ENCODE measurements at places on chromosomes 12 and 14.

GRCh38 chr12:132354211-132354981 is 25.0 kb upstream of the GALNT9 start:
- DNase-seq, result no peak

GRCh38 chr12:31481415-31481814 is 109.5 kb downstream of the DENND5B start:
- no peak for DNase-seq

GRCh38 chr12:13440844-13441243 is 244.3 kb downstream of the EMP1 start:
- DNase-seq, result no peak

- DNase-seq, result no peak
These were observed 6.6 kb downstream of the RAP1B start for GRCh38 chr12:68617160-68617926.

DNA sequence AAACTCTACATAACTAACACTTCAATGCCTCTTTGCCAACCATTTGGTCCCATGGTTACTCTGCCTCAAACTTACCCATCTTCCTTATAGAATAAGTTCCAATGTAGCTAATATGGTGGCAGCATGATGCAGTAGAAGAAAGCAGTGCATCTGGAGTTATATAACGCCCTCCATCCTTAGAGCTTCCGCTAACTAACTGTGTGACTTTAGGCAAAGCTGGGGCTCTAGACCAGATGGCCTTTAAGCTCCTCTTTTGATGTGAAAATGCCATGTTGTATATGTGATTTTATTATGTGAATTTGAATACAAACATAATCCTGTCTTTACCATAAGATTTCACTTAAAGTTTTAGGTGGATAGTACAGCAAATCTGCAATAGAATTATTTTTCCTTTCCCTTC is 6.1 kb downstream of the ABCD2 start:
- no peak for DNase-seq

GRCh38 chr12:56079723-56080555 is at the start of gene ERBB3:
Gene ERBB3 (plus strand): TSS chr12:56080165. CDS start chr12:56080301, 136 bp downstream.
- DNase-seq, result peak; percentile 67

- DNase-seq, result no peak
These were observed 16.5 kb downstream of the VASH1 start for GRCh38 chr14:76777721-76778120.

DNA sequence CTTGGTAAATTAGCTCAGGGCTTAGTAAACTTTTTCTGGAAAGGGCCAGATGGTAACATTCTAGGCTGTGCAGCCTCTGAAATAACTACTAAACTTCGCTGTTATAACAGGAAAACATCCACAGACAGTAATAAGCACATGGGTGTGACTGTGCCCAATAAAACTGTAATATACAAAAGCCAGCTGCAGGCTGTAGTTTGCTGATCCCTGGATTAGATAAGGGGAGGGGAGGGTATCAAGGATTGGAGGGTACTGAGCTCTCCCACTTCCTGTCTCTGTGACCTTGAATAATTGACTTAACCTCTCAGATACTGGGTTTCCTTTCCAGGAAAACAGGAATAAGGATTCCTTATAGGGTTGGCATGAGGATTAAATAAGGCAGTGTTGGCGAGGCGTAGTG is 81.2 kb downstream of the CCDC60 start:
- DNase-seq, result no peak

DNA sequence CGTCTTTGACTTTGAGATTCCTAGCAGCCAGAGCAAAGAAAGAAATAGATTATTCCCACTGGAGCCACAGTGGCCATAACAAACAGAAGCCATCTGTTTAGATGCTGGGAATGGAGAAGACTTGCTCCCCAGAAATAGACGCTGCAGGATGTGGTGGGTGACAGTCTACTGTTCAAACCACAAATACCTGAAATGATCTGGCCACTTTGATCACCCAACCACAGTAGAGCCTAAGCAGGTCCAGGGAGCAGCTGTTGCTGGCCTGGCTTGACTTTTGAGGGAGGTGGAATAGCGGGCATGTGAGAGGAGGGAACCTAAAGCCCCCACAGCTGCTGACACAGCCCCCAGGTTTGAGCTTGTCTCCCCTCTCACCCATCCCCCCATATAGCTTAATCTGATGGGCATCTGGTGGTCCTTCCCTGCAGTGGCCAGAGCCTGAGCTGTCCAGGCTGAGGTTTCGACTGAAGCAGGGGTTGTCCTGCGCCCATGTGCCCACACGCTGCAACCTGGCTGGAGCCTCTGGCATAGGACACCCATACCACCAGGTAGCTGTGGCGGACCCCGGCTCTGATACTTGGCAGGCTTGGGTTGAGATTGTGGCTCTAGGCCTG is 38.7 kb downstream of the SH2B3 start:
- peak; percentile 58 for DNase-seq

DNA sequence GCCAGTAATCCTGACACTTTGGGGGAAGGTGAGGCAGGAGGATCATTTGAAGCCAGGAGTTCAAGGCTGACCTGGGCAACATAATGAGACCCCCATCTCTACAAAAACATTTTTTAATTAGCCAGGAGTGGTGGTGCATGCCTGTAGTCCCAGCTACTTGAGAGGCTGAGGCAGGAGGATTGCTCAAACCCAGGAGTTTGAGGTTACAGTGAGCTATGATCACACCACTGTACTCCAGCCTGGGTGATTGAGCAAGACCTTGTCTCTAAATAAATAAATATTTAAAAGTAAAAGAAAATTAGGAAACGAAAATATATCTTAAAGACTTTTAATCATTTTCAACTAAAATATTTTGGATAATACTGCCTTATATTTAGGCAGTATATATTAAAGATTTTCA is 25.9 kb downstream of the CKB start:
- DNase-seq, result no peak

GRCh38 chr12:46230983-46231382 is 37.9 kb downstream of the SLC38A1 start:
- no peak for DNase-seq

DNA sequence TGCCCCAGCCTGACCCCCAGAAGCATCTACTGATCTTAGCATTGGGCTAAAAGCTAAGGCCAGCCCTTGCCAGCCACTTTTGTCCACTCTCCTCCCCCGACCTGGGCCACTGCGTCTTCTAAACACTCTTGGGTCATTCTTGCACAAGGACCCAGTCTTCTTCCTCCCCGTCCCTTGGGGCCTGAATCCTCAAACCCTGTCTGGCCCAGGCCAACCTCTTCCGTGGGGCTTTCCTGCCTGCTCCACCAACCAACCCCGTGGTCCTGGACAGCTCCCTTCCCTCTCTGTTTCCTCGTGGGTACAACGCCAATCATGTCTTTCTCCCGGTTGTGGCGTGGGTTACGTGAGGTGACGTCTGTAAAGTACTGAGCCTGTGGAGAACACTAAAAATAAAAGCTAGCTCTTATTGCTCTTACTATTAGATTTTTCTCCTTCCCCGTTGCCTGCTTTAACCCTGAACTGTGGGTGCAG is 21.5 kb downstream of the FAM222A start:
- DNase-seq, result no peak

DNA sequence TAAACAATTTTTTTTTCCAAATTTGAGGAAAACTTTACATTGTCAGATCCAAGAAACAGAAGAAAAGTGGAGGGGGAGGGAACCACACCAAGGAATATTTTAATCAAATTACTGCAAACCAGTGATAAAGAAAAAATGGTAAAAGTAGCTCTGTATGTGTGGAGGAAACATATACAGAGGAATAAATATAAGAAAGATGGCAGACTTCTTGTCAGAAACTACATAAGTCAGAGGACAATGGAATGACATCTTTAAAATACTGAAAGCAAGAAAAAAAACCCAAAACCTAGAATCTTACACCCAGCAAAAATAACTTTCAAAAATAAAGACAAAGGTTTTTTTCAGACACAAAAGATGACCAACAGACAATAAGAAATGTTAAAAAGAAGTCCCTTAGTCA is 10.2 kb upstream of the LLPH start:
- DNase-seq, result no peak

DNA sequence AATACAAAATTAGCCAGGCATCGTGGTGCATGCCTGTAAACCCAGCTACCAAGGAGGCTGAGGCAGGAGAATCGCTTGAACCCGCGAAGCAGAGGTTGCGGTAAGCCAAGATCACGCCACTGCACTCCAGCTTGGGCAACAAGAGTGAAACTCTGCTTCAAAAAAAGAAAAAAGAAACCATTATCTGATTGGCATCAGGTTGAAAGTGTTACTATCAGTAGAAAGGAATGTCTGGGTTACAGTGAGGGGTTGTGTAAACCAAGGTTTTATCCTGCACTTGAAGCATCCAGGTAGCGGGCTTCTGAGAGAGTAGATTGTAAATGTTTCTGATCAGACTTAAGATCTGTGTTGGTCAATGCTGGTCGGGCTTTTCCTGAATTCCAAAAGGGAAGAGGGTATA is 14.1 kb upstream of the OXA1L start:
- no peak for DNase-seq

GRCh38 chr14:92582706-92583452 is 69.3 kb downstream of the RIN3 start:
- peak; percentile 74 for DNase-seq

- DNase-seq, result no peak
These were observed 57.9 kb downstream of the E2F7 start for GRCh38 chr12:77007476-77007875.

DNA sequence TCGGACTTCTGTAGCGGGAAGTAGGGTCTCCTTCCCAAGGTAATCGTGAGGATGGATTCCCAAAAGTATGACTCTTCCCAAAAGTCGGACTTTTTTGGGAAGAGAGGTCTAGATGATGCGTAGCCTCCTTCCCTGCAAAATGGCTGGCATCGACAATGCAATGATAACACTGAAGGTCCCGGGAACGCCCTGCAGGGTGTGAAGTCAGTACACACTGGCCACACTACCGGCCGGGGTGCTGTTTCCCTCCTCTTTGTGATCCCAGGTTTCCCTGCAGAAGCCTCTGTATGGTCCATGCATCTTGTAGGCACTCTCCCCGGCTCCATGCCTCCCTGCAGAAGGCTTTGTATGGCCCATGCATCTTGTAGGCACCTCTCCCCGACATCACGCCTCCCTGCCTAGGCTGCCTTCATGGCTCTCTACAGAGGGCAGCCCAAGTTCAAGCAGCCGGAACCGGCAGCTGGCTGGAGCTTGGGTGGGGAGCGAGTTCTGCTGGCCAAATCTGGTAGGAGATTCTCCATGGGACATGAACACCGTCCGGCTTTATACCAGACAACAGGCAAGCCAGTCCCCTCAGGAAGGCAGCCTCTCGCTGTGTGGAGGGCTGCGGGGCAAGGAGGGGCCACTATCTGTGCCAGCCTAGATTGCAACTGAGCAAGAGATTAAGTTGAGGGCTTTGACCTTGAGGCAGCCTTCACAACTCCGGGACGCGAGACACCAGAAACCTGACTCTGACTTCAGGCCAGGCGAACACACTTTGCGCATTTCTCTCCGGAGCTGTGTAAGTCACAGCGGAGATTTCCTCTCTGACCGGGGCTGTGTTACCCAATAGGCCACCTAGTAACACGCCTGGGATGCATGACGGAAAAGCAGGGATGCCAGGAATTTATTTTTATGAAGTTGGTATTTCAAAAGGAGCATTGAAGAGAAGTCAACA is 23.5 kb downstream of the FZD10 start:
- DNase-seq, result no peak

GRCh38 chr14:68268719-68269118 is 449.1 kb downstream of the RAD51B start:
- DNase-seq, result no peak

- no peak for DNase-seq
These were observed 3.7 kb downstream of the SELPLG start for GRCh38 chr12:108629824-108630476.

DNA sequence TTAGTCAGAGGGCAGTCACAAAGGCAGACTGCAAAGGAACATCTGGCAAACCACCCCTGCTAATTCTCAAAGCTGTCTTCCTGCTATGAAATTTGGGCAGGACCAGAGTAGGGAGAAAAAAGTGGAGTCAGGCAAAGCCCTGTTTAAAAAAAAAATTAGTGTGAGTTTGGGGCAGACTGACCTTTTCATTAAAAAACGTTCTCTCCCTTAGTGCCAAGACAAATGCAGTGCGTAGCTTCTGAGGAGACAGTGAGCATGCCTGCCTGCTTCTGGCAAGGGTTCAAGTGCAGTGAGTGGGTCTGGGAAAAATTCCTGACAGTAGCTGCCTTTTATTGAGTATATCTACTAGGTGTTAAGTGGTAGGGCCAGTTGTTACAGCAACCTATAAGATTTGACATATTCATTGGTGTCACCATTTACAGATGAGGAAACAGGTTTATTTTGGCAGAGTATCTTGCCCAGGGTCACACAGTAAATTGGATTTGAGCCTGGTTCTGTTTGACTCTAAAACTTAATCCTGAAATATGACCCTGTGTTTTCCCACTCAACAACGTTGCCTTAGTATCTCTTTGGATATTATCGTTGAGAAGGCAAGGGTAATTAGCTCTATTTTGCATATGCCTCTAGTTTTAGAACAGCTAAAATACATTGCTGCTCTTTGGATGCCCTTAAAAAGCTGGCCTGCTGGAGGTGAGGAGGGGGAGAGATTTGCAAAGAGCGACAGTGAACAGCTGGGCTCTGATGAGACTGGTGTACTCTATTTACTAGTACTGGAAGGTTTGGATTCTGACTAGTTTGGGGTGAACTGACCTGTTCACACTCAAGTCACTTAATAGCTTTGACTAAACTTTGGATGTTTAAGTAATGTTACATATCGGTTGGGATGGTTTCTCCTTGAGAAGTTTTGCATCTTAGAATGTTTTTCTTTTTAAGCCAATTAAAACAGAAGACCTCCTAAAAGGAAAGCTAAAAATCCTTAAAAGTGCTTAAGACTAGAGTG is 72.8 kb downstream of the PAPOLA start:
- no peak for DNase-seq

- no peak for DNase-seq
These were observed 199.7 kb upstream of the ATXN7L3B start for GRCh38 chr12:74337951-74338350.

DNA sequence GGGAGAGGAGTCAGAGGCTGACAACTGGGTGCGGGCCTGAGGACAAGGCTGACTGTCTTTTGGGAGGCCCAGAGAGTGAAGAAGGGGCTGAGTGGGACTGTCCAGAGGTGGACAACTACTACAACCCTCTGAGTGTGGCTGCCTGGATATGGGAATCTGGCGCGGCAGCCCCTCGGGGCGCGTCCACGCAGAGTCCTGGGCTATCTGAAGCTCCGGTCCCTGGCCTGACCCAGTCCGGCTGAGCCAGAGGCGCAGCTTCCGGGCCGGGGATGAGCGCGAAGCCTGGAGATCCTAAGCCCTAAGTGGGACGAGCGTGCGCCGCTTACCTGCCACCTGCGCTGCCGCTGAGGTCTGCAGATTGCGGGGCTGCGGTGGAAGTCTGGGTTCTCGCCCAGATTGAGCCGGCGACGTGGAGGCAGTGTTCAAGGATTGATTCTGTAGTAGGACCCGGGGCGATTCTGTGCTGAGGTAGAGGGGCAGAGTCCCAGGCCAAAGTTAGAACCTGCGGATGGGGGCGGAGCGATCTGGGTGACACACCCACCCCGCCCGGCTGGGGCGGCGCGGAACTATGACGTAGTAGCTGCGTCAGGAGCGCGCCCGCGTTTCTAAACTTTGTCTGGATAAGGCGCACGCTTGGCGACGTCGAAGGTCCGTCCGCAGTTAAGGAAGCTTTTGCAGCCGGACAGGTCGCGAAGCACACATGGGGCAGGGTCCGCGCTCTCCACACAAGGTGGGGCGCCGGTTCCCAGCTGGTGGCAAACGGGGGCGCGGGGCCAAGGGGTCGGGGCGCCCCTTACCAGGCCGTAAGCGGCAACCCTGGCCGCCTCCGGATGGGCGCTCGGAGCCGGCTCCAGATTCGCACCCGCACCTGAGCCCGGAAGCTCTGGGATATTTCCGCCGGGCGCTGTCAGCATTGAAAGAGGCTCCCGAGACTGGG is at the start of the genes DHRS1 and NOP9:
Gene DHRS1, minus strand, starts transcription at position 526 of the 937 bp plus-strand sequence. CDS start 674 bp downstream, outside the sequence.
Gene NOP9, plus strand, starts transcription at position 596 of the 937 bp plus-strand sequence. Its CDS starts 105 bp downstream, at position 701.
- DNase-seq, result peak; percentile 96

Measured in GM10248 (cell line).